Hematopoietic multipotent progenitor cell treated with erythropoietin and hydrocortisone succinate and interleukin-3 and kit ligand, for 17 days (in vitro differentiated cells): ENCODE measurements at places on chromosomes 3 and 15.

DNA sequence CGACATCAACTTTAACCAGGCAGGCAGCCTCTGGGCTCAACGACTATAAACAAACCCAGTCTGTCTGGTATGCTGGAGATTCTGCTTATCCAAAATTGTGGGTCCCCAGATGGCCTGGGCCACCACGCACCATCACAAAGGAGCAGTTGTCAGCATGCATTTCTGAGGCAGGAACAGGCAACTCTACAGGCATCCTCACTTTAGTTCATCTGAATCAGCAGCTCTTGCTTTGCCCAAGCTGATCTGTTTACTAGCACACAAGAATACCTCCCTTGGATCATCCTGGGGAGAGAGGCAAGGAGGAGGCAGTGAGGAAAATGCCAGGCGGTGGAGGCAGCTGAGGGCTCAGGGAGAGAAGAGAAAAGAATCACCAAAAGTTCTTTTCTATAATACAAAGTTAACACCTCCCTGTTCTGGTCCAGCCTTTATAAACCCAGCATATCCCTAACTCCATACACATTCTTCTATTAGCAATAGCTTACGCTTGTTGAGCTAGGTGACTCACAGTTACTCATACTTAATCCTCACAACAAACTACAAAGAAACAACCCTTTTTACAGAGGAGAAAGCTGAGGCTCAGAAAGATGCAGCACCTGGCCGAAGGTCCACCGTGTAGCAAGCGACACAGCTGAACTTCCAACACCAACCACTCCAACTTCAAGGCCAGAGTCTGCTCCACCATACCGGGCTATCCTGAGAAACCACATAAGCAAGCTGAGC is 33.6 kb downstream of the ZDHHC3 start:
- no peak for DNase-seq

- DNase-seq = no peak
Observed at GRCh38 chr3:9553021-9553947, at the start of gene LHFPL4. Gene LHFPL4, minus strand, starts transcription at chr3:9553822. Its CDS starts 1,143 bp downstream, at chr3:9552679.

DNA sequence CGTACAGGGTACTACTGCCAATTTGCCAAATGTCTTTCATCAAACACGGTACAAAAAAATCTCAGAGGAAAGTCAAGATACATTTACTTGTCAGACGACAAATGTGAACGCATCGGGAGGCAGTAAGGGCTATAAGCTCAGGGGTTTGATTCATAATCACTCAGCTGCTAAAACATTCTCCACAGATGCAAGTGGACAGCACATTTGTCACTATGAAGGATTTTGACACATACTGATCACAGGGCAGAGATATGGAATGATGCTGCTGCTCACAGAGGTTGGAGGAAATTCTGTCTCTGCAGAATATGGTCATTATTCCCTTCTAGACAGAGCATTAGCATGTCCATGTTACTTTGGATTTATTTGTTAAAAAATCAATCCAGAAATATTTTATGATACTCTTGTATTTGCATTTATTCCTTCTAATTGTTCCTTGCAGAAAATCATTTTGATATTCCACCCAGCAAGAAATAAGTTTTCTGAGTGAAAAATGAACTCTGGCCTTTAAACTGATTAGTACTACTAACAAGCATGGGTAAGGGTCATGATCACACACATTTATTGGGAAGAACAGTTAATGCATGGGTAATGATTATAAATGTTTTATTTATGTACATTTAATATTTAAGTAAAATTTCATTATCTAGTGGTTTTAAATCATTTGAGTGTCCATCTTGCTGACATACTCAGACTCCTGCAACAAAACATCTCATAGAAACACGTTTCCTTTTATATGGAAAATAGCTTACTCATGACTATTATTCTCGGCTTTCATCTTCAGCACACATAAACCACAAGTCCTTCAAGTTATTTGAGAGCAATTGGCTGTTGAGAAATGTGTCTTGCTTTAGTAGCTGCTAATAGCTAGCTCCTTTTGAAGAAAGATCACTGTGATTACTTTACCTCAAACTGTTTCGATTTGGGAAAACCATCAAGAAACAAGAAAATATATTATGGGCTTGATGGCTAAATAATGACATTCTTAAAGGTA is 559.3 kb downstream of the MECOM start:
- no peak for DNase-seq

- no peak for DNase-seq
Observed at GRCh38 chr3:64082411-64082810, 59.1 kb upstream of the PSMD6 start.

GRCh38 chr15:90423801-90424319 is 35.8 kb downstream of the IQGAP1 start:
- DNase-seq = no peak

- no peak for DNase-seq
Observed at GRCh38 chr3:138945709-138946662, 951 bp downstream of the FOXL2 start.

DNA sequence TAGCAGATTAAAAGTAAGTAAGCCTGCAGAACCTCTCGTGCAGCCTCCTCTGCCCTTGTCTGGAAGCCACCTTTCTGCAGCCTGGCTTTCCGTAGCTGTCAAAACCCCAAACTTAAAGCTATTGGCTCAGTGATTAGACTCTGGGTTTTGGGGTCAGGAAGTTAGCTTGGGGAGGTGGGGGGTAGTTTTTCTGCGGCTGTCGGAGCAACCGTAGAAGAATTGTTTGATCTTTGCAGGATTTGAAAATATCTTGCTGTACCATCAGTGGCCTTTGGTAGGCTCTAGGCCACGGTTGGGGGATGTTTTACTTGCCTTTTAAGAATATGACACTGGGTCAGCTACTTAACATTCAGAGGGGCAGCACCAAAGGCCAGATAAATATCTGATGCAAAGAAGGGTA is 88.4 kb upstream of the RASGRP1 start:
- no peak for DNase-seq

DNA sequence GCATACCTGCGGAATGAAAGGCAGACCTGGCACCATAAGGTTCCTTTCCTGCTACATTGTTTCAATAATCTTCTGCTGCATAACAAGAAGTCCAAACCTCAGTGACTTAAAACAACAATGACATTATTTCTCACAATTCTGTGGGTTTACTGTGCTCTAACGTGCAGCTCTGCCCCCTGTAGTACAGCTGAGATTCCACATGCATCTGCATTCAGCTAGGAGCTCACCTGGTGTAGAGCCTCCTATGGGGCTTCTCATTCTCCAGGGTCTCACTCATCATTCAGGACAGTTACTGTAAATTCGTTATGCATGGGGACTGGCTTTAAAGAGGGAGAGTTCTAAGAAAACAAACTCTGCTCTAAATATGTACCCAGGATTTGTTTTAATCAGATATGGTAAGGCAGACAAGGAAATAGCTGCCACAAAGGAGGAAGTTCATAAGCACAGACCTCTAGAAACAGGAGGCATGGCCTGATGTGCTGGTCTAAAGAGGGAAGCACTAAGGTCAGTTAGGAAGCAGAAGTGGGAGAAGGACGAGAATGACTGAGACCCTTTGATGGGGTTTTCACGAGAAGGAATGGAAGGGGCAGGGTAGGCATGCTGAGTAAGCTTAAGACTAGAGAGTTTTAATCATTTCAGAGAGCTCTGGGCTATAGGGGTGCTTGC is 347.0 kb downstream of the NEK10 start:
- DNase-seq = no peak

DNA sequence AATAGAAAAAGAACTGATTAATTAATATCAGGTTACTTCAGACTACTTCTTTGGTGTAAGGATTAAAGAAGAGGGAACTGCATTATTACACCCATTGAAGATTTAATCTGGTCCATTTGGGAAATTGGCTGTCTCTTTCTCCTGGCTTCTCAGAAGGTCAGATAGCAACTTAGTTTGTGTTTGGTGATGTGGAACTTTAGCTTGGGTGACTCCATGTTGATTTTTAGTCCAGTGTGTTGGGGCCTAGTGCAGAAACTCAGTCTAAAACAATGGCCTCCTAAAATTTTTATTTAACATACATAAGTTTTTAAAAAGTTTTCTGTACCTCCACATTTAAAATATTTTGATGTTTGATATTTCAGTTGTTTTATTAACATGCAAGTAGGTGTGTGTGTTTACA is 27.6 kb upstream of the GPD1L start:
- DNase-seq = no peak

DNA sequence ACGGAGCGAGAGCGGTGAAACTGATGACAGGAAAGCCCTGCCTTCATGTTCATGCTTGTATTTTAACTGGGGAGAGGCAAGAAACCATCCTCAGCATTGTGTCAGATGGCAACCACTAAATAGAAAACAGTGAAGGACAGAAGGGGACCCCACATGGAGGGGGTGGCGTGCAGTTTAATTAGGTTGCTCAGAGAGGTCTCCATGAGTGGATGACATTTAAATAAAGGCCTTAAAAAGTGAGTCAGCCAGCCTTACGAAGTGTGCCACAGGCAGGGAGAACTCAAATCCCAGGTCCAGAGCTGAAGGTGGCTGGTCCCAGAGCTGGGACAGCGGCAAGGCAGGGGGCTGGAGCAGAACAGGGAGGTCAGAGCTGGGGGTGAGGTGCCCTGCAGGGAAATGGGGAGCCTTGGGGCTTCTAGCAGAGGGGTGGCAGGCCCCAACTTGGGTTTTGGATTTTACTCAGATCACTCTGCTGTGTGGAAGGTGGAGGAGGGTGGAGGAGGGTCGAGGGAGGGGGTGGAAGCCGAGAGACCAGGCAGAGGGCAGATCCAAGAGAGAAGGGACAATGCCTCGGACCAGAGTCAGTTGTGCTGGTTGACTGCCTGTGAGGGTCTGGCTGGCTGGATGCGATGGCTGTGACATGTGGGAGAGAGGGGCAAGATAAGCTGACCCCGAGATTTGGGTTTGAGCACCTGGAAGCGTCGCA is 73.7 kb downstream of the KLF13 start:
- no peak for DNase-seq

- no peak for DNase-seq
Observed at GRCh38 chr15:57651445-57651844, 55.1 kb upstream of the POLR2M start.

DNA sequence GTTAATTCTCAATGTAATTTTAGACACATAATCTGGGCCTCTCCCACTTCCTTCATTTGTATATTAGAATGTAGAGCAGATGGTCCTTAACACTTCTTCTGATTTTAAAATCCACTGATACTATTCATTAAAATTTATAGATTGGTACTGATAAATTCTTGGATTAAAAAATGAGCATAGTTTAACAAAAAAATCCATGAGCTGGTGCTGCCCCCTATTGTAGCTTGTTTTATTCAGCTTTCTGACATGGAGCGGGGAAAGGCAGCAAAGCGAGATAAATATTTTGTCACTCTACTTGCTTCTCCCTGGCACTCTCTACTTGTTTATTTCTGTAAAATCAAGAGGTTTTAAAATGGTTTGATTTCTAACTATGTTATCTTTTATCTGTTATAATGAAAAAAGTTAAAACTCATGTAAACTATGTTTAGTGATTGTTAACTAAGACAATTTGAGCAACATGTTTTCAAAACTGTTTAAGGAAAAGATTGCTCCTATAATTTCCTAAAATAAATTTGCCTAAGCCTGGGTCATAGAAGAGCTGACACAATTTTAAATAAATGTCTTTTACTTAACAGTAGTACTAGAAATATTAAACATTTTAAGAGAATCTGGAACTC is 26.5 kb upstream of the PLOD2 start:
- no peak for DNase-seq

DNA sequence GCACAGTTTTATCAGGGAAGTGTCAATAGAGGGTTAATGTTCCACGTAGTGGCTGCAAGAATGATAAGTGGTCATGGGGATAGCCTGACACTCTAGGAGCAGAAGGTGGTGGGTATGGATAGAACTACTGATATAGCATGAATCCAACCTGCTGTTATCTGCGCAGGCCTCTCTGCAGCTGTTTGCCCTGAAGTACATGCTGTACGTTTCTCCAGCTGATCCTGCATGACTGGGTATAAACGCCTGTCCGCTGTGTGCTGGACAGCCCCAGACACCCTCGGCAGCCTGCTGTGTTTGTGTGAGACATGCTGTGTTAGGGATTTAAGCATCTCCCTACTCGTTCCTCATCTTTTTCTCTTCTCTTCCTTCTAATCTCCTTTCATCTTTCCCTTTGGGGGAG is 87.1 kb downstream of the LPP start:
- DNase-seq = no peak

GRCh38 chr3:168604767-168605166 is 509.0 kb upstream of the GOLIM4 start:
- DNase-seq = no peak
